Cardiac muscle cell (in vitro differentiated cells and primary cell): ENCODE measurements at places on chromosomes 1 and 21.
A peak's percentile ranks its signal among the peaks of the same experiment; 100 is the strongest.

DNA sequence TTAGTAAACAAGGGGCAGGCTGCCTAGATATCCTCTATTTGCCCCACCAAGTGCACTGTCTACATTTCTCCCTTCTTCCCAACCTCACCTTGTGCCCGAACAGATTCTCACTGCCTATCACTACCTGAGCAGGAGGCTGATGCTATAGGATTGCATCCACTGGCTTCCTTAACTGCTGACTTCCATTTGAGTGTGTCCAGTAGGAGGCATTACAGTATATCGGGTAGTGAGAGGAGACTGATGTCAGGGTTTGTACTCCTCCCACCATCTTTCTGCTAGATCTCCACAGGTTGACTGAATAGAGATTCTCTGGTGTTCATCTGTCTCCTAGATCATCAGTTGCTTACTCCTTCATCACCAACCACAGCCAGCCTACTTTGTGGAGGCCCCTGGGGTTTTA is 796.3 kb downstream of the LRRIQ3 start:
- DNase-seq = no peak

DNA sequence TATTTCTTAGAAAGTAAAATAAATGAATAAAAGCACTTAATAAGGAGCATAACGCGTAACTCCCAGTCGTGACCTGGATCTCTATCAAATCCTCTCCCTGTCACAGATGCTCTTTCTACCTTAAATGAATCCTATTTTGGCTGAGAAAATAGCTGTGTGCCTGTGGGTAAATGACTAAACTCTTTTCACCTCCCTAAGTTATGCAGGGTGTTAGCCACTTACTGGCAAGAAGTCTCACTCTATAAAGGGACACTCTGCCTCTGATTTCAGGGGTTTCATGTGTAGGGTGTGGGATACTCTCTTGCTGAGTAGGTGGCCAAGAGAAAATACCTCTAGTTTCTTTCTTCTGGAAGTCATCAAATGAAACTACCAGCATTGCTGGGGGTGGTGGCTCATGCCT is 24.3 kb upstream of the PPP1R15B start:
- no peak for DNase-seq

DNA sequence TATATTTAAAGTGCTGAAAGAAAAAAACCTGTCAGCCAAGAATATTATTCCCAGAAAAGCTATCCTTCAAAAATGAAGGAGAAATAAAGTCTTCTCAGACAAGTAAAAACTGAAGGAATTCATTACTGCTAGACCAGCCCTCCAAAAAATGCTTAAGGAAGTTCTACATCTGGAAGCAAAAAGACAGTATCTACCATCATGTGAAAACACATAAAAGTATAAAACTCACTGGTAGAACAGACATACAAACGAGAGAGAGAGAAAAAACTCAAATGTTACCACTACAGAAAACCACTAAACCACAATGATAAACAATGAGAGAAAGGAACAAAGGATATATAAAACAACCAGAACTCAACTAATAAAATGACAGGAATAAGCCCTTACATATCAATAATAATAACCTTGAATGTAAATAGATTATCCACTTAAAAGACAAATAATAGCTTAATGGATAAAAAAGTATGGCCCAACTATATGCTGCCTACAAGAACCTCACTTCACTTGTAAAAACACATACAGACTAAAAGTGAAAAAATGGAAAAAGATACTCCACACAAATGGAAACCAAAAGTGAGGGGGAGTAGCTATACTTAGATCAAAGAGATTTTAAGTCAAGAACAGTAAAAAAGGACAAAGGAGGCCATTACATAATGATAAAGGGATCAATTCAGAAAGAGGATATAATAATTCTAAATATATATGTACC is 22.0 kb downstream of the NSL1 start:
- no peak for DNase-seq

- DNase-seq = peak; percentile 89
Observed at GRCh38 chr21:28215214-28215954, 777.3 kb downstream of the LTN1 start.

GRCh38 chr1:103256490-103256889 is 148.2 kb upstream of the COL11A1 start:
- DNase-seq = no peak

DNA sequence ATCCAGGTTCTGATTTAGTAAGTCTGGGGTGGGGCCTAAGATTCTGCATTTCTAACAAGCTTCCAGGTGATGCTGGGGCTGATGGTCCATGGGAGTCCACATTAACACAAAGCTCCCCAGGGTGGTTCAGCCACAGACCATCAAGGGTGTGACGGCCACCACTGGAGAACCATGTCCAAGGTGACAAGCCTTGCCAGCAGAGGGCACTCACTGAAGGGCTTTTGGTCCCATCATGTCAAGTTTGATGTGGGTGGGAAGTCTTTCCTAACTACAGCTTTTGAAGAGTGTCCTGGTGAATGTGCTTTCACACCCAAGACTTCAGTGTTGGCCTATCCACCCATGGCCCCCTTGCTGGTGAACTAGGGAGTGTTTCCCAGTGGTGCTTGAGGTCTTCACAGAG is 67.1 kb downstream of the UBE2T start:
- DNase-seq = no peak

DNA sequence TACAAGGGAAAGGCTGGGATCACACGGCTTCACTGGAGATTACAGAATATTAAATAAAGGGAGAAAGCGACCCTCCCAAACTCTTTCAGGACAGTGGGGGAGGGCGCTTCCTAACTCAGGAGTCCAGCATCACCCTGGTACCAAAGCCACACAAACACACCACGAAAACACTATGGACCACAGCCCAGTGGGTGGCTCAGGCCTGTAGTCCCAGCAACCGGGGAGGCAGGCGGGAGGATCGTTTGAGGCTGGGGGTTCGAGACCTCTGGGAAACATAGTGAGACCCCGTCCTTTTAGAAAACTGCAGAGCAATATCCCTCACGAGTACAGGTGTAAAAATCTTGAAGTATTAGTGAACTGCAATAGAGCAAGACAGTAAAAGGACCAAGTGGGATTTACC is 16.0 kb downstream of the TRIM11 start:
- no peak for DNase-seq

- no peak for DNase-seq
Observed at GRCh38 chr1:185539277-185539943, 194.8 kb upstream of the HMCN1 start.

DNA sequence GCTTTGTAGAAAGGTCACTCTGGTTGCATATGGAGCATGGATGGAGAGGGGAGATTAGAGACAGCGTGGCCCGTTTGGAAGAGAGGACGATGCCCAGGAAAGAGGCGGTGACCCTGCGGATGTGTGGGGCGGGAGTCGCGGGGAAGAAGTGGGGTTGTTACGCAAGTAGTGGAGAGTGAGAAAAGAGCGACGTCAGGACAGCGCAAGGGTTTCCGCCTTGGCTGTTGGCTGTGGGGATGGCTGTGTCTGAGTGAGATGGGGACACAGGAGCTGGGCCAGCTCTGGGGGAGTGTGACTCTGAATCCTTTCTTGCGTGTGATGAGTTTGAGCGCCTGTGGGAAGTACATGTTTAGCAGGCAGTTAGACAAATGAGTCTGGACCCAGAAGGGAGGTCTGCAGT is 3.8 kb downstream of the B4GALT2 start:
- no peak for DNase-seq

DNA sequence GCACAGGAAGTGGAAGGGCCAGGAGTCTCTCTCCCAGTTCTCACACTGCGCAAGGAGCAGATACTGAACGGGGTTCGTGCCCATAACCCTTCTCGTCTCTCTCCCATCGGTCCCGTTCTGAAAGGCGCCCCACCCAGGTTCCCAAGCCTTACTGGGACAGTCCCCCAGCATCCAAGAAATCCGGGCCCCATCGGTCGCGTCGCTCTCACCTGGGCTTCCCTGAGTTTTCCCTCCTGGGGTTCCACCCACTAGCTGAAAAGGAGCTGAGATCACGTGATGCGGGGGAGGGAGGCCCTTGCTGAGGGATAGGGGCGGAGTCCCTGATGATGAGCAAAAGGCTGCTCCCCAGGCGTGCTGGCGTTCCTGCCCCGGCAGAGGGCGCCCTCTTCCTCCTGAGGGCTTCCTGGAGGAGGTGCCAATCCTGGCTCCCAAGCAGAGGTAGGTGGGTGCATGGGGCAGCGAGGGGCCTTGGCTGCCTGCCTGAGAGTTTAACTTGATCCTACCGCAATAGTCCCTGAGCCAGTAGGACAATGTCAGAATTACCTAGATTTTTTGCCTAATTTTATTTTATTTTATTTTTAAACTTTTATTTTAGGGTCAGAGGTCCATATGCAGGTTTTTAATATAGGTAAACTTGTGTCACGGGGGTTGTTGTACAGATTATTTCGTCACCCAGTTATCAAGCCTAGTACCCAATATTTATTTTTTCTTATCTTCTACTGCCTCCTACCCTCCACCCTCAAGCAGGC is at the start of gene SPOCD1:
Gene SPOCD1, minus strand, starts transcription at position 271 of the 749 bp plus-strand sequence. CDS start 689 bp downstream, outside the sequence.
- DNase-seq = peak; percentile 81

DNA sequence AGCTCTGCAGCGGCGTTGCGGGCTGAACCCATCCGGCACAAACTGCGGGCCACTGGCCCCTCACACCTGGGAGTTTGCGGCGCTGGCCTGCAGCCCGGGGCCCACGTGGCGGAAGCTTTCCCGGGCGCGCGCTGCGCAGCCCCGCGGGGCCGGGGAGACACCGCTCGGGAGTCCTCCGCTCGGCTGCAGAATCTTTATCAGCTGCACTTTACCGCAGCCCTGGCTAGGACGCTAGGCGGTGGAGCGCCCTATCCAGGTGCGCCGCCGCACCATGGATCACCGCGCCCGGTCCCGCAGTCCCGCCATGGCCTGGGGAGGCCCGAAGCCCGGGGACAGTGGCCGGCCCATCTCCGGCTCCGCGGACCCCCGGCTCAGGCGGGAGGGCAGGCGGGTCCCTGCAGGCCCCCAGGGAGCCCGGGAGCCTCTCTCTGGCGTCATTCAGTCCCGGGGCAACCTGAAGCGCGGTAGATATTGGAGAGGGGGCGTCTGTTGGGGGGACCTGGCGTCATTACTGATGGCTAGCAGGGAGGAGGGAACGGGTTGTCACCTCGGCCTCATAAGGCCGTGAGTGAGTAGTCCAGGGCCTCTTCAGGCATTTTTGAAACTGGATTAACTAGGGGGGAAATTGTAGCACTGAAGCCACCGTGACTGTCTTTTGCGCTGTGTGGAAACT is 5.7 kb upstream of the OLIG2 start:
- DNase-seq = no peak

DNA sequence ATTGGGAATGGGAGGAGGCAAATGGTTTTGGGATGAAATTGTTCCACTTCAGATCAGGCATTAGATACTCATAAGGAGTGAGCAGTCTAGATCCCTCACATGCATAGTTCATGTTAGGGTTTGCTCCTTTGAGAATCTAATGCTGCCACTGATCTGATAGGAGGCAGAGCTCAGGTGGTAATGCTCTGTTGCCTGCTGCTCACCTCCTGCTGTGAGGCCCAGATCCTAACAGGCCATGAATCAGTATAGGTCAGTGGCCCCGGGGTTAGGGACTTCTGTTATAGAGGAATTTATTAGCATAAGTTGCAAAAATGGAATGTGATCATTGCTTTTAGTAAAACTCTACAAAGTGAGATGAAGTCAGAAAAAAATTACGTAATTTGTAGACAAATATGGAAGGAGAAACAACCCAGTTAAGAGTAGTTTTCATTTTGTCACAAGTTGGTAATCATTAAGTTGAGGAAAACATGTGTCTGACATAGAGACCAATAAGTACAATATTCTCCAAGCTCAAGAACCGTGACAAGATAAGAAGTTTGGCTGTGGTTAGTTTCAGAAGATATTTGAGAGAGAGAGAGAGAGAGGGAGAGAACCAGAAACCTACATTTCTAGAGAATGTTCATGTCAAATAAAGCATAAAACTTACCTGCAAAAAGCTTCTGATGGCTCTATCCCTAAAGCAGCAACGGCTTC is 689.7 kb upstream of the PRMT6 start:
- DNase-seq = no peak

GRCh38 chr21:29711236-29711635 is 228.6 kb downstream of the GRIK1 start:
- no peak for DNase-seq

- DNase-seq = no peak
Observed at GRCh38 chr1:154839691-154840090, 30.4 kb downstream of the KCNN3 start.
